Activated naive CD8-positive, alpha-beta T cell treated with anti-CD3 and anti-CD28 coated beads, Interleukin-2, amount 10 ng/mL, durations not matched to agents 7 days and 5 days (primary cell): ENCODE measurements at places on chromosomes 1 and 21.

- DNase-seq, result no peak
Measured at GRCh38 chr1:101389547-101389929, 152.7 kb downstream of the S1PR1 start.

DNA sequence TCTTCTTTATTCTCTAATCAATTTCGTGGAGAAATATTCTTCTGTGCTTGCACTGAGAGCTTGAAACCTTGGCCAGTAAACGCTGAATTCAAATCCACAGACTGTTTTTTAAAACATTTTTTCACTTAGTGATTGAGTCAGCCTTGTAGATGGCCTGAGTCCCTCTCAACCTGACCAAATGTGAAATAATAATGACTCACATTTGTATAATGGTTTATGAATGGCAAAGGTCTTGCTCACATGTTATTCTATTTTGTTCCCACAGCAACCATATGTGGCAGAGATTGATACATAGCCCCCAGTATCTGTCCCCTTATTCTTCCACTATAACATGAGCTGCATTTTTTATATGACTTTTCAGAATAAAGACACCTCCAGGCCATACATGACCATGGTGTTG, 47.8 kb upstream of the CCDC190 start:
- DNase-seq, result no peak

DNA sequence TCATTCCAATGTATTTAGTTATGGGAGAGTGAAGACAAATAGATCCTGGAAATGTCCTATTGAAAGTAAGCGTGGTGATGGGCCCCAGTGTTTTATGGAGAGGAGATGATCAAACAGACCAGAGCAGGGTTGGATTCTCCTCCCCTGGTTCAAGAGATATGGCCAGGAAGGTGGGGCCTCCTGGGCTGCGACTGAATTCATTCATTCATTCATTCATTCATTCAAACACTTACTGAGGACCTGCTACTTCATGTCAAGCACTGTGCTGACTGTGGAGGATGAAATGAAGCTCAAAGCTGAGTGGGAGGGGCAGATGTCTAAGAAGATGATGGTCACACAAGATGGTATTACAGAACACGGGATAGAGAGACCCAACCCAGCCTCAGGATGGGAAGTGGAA, 71.5 kb upstream of the TNR start:
- DNase-seq, result no peak

GRCh38 chr1:28602536-28603439, 10.7 kb downstream of the RAB42 start:
- DNase-seq, result no peak

GRCh38 chr21:32298658-32299081, at the start of gene MRAP:
TSS of gene MRAP (plus strand) at chr21:32298855. CDS start at chr21:32298972, 117 bp downstream.
- DNase-seq, result no peak

DNA sequence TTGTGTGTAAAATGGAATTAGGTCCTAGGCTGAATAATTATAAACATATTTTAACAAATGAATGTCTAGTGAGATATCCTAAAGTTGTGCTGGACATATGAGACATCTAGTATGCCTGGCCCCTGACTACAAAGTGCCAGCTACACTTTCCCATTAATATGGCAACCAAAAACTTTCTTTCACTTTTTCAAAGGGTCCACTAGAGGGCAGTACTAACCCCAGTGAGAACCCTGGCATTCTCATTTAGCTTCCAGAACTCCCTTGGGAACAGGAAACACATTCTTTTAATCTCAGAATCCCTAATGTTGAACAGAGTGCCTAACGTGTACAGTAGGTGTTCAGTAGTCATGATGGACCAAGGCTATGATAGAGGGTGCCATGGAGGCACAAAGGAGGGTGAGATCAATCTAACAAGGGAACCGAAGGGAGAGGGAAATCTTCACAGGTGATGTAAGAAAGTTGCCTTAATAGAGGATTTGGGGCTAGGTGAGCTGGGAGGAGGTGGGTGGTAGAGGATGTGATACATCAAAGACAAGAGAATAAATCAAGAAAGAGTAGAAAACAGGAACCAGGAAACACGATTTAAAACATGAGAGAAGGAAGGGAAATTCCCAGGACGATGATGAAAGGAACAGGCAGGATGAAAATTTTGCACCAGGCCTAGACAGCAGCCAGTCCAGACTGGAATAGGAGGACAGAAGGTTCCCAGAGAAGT, 41.6 kb downstream of the NSL1 start:
- no peak for DNase-seq

DNA sequence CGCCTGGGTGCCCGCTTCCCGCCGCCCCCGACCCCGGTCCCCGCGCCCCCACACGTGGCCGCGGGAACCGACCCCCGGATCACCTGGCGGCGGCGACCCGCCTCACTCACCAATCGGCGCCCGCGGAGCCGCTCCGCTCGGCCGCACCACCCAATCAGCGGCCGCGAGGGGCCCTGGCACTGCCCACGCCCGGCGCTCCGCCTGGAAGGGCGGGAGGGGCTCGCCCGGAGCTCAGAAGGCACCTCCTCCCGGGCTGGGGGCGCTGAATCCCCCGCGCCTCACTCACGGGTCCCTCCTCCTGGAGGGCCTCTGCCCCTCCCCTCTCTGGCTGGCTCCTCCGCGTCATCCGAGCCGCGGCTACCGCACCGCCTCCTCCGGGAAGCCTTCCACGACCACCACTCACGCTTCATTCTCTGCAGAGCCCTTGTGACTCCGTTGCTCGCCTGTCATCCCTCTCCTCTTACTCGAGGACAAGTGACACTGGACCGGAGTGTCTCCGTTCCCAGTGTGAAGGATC, 374 bp downstream of the SH2D5 start:
- peak; percentile 75 for DNase-seq
